A673 (cell line): ENCODE measurements at places on chromosomes 4 and X. TPM values are rescaled to one million over a fixed set of nuclear protein-coding genes. Genes with fewer than 3 reads are reported as not detected.

HSD17B10 gene
- 126 and 132 TPM in 2 replicates for total RNA-seq

GRCh38 chr4:128335541-128335940 lies 47.9 kb upstream of the PGRMC2 start:
- no peak for DNase-seq

- DNase-seq: no peak
Observed at GRCh38 chrX:65707151-65707550, 39.7 kb downstream of the MSN start.

DNA sequence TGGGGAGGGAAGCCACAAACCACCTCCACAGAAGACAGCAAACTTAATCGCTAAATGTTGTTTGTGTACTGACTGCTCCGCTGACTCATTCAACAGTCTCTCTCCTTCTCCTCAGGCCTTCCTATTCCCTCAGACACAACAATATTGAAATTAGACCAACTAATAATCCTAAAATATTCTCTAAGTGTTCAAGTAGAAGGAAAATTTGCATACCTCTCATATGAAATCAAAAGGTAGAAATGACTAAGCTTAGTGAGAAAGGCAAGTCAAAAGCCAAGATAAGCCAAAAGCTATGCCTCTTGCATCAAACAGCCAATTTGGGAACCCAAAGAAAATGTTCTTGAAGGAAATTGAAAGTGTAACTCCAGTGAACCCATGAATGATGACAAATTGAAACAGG lies 75.7 kb upstream of the ARHGAP24 start:
- no peak for DNase-seq

- DNase-seq: no peak
Observed at GRCh38 chr4:158371158-158371557, 150.5 kb upstream of the RXFP1 start.

GRCh38 chr4:140556372-140557085 lies 12.2 kb downstream of the UCP1 start:
- no peak for DNase-seq

DNA sequence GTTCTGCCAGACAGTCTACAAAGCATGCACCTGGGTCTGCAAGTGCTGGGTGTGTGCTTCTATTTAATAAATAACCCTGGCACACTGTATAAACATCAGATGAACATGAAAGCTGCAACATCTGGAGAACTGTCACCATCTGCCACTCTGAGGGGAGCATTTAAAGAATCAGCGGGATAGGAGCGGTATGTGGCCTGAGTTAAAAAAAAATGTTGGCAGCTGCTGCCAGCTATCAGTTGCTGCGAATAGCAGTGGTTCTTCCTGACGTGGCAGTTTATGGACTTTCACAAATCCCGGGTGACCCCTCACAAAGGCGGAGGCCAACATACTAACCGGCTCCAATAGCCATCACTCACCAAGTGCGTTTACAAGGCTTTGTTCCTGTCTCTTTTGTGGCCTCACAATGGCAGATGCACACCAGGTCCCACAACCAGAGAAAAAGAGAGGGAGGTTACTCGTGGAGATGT lies 95.1 kb downstream of the RASL11B start:
- peak; percentile 6 for DNase-seq

GRCh38 chr4:45554423-45554822 lies 569.4 kb downstream of the GABRG1 start:
- DNase-seq: peak; percentile 10
